ENCODE measurements at places on chromosomes 12 and 14.

DNA sequence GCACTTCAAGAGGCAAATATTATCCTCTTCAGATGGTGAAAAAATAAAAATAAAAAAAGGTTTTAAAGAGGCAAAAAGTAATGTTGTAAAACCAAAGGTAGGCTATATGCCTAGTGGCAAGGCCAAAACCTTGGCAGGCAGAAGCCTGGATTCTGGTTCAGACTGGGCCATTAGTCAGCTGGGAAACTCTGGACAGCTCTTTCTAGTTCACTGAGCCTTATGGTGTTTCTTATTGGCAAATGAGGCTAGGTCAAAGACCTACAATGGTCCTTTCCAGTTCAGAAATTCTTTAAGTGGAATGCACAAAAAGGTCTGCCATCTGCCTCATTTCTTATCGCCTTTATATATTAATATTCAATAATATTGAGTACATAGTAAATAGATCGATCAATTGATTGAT, 44.6 kb downstream of the PTPRB start:
- no peak for DNase-seq

DNA sequence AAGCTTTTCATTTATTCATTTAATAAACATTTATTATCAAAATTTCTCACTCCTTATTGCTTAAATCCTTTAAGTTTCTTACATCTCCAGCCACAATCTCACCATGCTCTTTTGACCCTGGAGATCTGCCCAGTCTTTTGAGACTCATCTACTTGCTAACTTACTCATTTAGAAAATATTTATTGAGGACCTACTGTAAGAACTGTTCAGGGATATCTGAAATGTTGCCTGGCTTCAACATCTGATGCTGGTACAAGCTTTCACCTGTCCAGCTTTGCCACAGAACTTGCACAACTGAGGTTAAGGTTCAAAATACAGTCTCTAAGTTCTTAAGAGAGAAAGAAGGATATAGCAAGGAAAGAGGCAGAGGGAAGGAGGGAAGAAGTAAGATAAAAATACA, 17.5 kb upstream of the GXYLT1 start:
- DNase-seq, result no peak

DNA sequence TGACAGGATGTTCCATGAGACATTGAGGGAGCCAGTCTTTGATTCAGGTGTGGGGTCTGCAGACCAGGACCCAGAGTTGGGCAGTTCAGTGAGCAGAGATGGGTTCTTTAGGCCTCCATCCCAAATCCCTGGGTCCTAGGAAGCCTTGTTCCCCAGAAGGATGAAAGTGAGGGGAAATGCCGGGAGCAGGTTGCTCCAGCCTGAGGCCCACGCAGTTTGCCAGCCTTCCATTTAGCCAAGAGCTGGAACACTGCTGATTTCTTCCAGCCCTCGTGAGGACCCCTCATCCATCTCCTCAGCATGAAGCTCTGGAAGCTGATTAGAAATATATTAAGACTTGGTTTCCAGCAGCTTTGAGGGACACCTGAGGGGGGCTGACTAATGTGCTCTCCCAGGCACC, 12.1 kb downstream of the C14orf132 start:
- DNase-seq, result no peak

DNA sequence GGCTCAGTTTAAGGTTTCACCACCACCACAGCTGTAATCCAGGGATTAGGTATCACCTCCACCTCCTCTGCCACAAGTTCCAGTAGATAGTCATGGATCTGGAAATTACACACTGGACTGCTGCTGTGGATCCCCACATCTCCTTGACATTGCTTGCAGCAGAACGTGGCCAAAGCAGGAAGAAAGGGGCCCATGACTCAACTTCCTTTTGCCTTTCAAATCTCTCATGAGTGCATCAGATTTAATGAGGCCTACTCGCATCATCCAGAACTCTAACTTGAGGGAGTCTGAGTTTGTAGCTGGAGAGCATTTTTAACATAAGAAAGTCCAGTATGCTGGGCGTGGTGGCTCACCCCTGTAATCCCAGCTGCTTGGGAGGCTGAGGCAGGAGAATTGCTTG, 29.2 kb upstream of the TMED10 start:
- no peak for DNase-seq

Measured in sciatic nerve (tissue), 2 donors.